Hippocampal formation (tissue), 2 donors: ENCODE measurements at places on chromosomes 4 and X.

DNA sequence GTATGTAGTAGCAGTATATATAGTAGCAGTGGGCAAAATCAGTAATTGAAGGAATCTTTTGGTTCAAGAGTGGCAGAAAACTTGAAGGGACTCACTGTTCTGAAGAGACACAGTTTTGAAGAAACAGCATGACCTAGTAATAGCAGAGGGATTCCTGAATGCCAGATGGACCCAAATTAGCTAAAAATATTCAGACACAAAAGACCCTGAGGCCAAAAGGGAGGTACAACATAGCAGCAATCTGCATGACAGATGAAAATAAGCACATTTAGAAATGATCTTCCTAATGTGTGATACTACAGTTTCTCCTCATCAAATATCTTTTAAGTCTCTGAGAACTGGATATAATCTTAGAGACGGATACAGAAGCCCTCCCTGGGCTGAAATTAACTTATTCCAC is 536.6 kb downstream of the PPARGC1A start:
- no peak for DNase-seq

- DNase-seq, result no peak
Observed at GRCh38 chr4:85081196-85081595, 114.7 kb upstream of the WDFY3 start.

GRCh38 chrX:46125111-46125510 is 420.1 kb downstream of the ZNF674 start:
- DNase-seq, result no peak

DNA sequence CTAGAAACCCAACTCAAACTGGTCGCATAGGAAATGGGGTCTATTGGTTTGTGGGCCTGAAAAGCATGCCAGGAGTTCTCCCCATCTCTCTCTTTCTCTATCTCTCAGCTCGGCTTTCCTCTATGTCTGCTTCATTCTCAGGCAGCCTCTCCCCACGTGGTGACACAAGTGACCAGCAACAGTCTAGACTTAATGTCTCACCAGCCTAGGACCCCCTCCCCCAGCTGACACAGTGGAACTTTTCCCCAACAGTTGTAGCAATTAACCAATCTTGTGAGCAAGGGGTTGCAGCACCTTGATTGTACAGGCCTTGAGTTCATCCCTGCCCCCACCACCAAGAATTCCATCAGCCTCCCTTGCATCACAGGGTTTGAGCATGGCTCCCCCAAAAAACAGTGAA is 159.8 kb upstream of the KIT start:
- no peak for DNase-seq

- no peak for DNase-seq
Observed at GRCh38 chrX:15579778-15580747, 20.7 kb downstream of the ACE2 start.

DNA sequence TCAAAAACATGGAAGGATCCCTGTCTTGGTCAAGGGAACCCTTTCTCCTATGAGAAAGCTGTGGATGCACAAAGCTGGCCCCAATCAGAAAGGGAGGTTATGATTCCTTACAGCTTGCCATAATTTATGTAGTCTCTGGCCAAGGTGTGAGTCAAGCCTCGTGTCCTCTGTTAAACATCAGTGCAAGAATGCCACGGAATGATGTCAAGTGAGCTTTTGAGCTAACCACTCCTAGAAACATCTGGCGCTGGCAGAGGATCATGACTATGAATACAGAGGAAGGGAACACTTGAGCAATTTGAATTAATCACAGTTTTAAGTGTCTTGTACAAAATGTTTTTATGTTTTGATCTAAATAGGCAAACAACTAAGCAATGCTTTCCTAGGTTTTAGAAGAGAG is 51.5 kb upstream of the RAP2C start:
- no peak for DNase-seq

- no peak for DNase-seq
Observed at GRCh38 chrX:2756548-2756947, 4.7 kb downstream of the XG start.
